CD4-positive, alpha-beta T cell treated with Interleukin-17A for 1 hour (primary cell): ENCODE measurements at places on chromosomes 13 and 19.

- no peak for DNase-seq
Measured at GRCh38 chr13:37123337-37123736, 17.9 kb upstream of the CSNK1A1L start.

GRCh38 chr13:30499338-30499737 is 33.6 kb upstream of the HMGB1 start:
- no peak for DNase-seq

DNA sequence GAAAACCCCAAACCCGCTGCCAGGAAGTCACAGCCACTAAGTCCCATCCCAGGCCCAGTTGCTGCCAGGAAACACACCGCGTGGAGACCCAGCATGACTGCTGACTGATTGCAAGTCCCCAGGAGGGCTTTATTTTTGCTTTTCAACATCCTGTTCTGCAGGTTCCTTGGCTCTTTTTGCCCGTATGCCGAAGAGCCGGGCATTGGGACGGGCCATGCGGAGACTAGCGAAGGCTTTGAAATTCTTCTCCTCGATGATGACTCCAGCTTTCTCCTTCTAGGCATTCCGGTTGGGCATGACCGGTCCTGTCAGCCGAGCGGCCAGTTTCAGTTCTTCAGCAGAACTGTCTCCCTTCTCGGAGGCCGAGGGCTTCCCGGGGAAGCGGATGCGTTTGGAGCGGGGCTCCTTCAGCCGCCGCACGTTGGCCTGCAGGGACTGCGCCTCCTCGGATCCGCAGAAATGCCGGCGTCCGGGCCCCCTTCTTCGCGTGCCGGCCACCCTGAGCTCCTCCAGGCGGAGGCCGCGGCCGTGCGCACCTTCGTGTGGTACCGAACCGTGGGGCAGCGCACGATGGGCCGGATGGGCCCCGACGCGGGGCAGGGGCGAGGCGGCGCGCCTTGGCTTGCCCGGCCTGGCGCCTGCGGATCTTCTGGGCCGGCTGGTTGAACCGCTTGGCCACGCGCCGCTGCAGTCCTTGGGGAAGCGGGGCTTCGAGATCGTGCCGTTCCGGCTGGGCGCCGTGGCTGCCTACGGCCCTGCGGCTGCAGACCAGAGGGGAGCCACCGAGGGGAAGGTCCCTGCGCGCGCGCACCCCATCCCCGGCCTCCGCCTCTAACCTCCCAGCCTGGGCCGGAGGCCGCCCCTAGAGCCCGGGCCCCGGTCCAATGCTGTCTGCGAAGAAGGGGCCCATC is 15.2 kb downstream of the ZSCAN5C start:
- DNase-seq, result no peak

DNA sequence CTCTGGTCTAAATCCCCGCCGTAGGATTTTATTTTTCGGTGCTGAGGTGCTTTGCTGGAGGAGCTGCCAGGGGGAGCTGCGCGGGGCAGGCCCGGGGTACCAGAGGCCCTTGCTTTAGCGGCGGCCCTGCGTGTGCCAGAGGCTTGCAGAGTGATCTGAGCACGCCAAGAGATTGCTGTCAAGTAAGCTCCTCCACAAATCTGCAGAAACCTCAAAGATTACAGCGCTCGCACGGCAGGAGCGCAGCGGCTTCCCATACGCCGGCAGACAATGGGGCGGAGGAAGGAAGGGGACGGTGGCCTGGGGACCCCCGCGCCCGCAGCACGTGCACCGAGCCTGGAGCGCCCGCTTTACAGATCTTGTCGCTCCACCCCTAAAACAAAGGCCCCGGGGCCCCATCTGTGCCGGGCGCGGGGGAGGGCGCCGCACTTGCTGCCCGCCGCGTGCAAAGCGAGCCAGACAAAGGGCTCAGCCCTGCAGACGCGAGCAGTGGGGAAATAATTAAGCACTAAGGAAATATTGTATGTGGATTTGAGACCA is 9.1 kb upstream of the C19orf12 start:
- no peak for DNase-seq

DNA sequence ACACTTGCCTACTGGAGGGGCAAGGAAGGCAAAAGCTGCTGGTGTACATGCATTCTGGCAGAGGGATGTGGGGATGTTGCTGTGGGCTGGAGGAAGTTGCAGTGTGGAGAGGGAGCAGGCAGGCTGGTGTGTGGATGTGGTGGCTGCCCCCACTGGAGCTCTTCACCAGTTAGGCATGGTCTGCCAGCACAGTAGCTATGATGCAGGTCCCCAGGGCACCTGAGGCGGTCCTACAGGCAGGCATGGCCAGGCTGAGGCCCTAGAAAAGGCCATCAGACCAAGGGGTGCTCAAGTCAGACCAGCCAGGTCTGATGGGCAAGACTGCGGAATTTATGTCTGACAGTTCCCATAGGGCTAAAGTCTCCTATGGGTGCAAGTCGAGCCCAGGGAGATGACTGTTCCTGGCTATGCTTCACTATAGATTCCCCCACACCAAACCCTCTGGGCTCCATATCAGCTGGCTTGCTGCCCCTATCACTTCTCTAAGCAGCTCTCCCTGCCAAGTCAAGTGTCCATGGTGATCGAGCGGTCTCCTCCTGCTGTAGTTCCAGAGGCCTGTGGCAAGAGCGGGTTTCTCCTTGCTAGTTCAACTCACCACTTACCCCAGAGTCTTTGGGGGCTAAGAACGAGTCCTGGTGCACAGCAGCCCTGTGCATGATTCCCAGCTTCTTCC is 473.1 kb downstream of the TDRD3 start:
- DNase-seq, result no peak

GRCh38 chr13:98626298-98626935 is 49.5 kb upstream of the STK24 start:
- DNase-seq, result no peak

GRCh38 chr13:107200491-107200890 is 632.6 kb upstream of the ARGLU1 start:
- no peak for DNase-seq

- DNase-seq, result peak; percentile 5
Measured at GRCh38 chr19:46818812-46819211, 30.4 kb upstream of the SLC1A5 start.

- peak; percentile 55 for DNase-seq
Measured at GRCh38 chr13:110455941-110456340, 105.6 kb downstream of the RAB20 start.

- DNase-seq, result no peak
Measured at GRCh38 chr19:20367811-20368294, 197.7 kb downstream of the ZNF737 start.

GRCh38 chr13:95771905-95772304 is 95.0 kb downstream of the DNAJC3 start:
- DNase-seq, result no peak

GRCh38 chr13:79483086-79483706 is 2.2 kb downstream of the NDFIP2 start:
- DNase-seq, result no peak

- DNase-seq, result no peak
Measured at GRCh38 chr13:79311386-79311785, 94.7 kb downstream of the RBM26 start.
